Activated CD4-positive, alpha-beta memory T cell treated with anti-CD3 and anti-CD28 coated beads for 36 hours (primary cell): ENCODE measurements at places on chromosomes 3 and 15.
A peak's percentile ranks its signal among the peaks of the same experiment; 100 is the strongest.

DNA sequence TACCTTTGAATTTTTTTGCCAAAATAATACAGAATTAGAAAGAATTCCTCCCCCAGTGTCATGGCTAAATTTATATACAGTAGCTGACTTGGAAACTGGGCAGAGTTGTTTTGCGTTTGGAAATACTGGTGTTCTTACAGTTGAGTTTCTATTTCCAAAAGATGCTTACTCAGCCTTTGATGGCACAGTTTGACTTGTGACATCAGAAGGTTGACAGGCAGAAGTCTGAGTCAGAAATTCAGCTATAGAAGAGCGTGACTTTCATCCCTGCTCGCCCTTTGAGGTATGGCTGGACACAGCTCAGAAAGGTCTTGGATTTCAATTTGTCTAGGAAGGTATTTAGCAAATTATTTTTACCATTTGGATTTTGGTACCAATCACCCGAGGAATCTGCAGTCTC lies 175.8 kb downstream of the VGLL4 start:
- no peak for DNase-seq

- no peak for DNase-seq
These were observed 216.7 kb downstream of the PTPRG start for GRCh38 chr3:61778095-61778494.

DNA sequence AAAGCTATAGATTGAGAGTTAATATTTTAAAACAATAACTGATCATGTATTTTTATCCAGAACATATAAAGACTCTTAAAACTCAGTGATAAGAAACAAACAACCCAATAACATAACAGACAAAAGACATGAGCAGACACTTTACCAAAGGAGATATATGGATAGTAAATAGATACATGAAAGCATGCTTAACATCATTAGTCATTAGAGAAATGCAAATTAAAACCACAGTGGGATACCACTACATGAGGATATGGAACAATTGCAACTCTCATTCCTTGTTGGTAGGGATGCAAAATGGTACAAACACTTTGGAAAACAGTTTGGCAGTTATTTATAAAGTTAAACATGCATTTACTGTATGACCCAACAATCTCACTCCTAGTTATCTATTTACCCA lies 95.0 kb downstream of the IQCH start:
- no peak for DNase-seq

DNA sequence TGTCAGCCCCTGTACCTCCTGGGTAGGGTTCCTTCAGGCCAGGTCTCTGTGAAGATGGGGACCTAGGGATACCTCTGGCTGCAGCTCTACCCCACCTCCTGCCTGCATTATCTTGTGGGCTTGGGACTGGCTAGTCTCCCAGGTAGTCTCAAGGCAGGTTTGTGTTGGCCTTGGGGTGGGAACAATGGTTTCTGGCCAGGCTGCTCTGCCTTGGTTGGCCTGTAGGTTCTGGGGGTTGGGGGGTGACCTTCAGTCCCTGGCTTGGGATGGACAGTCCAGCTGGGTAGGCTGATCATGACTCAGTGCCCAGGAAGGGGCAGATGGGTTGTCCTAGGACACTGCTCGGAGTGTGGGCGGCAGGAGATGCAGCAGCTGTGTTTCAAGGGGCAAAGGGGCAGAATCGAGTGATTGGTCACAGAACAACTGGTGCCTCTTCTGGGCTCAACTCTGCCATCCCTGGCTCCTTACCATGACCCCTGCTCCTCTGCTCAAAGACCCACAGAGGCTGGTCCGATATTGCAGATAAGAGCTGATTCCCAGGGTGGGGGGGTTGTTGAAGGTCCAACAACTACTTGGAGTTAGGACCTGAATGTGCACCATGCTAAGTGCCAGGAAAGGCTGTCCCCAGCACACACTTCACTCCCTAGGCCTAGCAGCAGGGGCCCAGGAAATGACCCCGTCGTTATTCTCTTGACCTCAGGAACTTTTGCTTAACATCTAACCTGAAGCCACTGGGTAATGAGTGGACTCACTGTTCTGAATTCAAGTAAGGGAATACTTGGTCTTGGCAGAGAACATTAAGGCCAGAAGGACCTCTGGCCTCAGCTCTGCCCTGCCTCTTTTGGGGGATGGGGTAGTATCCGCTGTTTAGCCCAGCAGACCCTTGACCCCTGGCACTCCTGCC lies 18.1 kb upstream of the BSN start:
- no peak for DNase-seq

- no peak for DNase-seq
These were observed 1.6 kb downstream of the LNP1 start for GRCh38 chr3:100402891-100403290.

DNA sequence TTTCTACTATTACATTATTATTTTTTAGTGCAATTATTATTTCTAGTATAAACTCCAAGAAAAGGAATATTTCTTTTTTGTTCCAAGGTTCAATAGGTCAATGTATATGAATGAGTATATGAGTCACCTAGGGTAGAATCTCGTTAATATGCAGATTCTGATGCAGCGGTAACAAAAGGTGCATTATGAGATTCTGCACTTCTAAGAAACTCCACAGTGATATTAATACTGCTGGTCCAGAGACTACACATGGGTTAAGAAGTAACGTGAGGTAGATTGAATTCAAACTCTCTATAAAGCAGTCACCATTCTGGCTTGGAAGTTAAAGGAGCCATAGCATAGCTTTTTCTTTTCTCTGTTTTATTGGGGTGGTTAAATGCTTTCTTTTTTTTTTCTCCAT lies 596.2 kb upstream of the TBL1XR1 start:
- no peak for DNase-seq

GRCh38 chr3:135237371-135238143 lies 442.5 kb downstream of the EPHB1 start:
- DNase-seq: no peak

DNA sequence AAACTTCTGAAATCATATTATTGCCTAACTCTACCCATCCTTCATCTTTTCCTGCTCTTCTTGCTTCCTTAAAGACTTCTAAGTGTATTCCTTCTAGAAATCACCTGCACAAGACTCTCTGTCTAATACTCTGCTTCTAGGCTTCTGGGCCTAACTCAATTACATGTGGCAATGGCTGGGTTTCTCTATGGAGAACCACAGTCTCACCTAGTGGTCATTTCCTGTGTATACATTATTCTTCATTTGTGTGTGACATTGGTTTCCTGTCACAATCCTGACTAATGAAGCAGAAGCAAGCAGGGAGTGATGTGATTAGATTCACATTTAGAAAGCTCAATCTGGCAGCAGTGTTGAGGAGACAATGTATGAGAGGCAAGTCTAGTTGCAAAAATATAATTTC lies 16.9 kb upstream of the CLDN1 start:
- DNase-seq: no peak

DNA sequence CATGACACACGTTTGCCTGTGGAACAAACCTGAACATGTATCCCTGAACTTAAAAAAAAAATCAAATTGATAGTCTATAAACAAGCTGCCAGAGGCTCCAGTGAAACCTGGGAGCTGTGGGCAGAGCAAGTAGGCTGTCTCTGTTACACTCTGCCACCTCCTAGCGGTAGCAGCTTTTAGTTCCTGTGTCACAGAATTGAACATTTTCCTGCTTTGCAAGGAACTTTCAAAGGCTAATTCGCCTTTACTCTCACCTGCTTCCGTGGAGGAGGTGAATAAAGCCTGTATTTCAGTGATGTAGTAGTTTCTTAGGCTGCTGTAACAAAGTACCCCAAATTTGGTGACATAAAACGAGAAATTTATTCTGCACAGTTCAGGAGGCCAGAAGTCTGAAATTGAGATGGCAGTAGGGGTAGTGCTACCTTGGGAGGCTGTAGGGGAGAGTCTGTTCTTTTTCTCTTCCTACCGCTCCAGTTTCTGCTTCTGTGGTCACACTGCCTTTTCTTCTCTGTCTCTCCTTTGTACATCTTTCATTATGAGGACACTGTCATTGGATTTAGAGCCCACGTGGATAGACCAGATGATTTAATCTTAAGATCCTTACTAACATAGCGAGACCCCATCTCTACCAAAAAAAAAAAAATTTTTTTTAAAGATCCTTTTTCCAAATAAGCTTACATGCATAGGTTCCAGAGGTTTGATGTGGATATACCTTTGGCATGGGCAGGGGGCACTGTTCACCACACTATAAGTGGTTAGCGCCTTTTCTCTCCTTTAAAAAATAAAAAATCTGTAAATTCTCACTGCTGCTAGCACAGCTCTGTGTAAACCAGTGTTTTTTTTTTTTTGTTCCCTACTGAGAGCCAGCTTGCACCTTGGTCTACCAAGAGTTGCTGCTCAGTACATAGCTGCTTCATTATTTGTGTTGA lies 25.3 kb downstream of the FBXO22 start:
- DNase-seq: peak; percentile 11
